Fibroblast of skin of left biceps (primary cell): ENCODE measurements at places on chromosomes 3 and 15.

GRCh38 chr3:29486096-29486495, 205.2 kb downstream of the RBMS3 start:
- DNase-seq, result no peak

DNA sequence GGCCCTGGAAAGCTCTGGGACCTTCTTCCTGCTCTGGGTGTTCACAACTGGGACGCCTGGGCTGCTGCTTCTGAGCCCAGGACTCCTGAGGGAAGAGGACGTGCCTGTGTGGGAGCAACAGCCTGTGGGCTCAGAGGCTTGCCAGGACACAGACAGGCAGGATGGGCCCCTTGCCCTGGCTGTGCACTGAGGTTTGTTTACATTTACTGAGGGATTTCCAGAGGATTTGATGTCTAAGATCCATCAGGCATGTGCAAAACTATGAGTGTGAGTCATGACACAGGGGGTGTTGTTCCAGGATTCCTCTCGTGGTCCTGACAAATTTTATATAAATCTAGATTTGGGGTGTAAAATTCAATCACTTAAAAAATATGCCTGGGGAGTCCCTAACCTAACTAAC, 10.6 kb downstream of the CCR9 start:
- peak; percentile 10 for DNase-seq

GRCh38 chr15:40452296-40453090, 11.7 kb downstream of the BAHD1 start:
- no peak for DNase-seq

GRCh38 chr3:95401693-95402092, 1338.8 kb downstream of the NSUN3 start:
- DNase-seq, result no peak

DNA sequence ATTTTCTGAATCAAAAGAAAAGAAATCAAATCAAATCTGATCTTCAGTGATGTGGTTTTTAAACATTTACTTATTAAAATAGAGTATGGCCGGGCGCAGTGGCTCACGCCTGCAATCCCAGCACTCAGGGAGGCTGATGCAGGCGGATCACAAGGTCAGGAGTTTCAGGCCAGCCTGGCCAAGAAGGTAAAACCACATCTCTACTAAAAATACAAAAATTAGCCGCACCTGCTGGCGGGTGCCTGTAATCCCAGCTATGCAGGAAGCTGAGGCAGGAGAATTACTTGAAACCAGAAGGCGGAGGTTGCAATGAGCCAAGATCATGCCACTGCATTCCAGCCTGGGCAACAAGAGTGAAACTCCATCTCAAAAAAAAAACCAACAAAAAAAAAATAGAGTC, 169.1 kb downstream of the ULK4 start:
- no peak for DNase-seq

DNA sequence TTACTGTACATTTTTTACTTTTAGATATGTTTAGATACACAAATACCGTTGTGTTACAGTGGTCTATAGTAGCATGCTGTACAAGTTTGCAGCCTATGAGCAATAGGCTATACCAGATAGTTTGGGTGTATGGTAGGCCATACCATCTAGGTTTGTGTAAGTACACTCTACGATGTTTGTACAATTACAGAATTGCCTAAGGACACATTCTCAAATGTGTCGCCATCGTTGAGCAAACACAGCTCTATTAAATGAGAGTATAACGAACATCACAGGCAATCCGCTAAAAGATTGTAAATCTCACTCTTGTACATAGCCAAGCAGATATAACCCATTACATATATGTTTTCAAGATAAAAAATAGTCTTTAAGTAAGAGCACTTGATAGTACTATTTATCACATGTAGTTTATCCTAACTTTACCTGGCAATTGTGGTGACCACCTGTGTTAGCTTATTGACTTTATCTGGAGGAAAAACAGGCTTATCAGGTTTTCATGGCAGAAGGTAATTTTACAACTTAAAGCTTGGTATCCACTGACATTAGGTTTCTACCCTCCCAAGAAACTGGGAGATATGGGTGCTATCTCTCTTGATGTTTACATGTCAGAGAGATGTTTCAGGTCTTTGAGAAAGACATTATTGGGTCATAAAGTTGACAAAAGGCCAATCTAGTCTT, 898.7 kb downstream of the NSUN3 start:
- DNase-seq, result no peak

- DNase-seq, result peak; percentile 25
Measured at GRCh38 chr3:154758109-154758868, 321.8 kb upstream of the MME start.
